ENCODE measurements at places on chromosomes 11 and 22.

- no peak for DNase-seq
Observed at GRCh38 chr22:46827781-46828180, 65.3 kb downstream of the TBC1D22A start.

DNA sequence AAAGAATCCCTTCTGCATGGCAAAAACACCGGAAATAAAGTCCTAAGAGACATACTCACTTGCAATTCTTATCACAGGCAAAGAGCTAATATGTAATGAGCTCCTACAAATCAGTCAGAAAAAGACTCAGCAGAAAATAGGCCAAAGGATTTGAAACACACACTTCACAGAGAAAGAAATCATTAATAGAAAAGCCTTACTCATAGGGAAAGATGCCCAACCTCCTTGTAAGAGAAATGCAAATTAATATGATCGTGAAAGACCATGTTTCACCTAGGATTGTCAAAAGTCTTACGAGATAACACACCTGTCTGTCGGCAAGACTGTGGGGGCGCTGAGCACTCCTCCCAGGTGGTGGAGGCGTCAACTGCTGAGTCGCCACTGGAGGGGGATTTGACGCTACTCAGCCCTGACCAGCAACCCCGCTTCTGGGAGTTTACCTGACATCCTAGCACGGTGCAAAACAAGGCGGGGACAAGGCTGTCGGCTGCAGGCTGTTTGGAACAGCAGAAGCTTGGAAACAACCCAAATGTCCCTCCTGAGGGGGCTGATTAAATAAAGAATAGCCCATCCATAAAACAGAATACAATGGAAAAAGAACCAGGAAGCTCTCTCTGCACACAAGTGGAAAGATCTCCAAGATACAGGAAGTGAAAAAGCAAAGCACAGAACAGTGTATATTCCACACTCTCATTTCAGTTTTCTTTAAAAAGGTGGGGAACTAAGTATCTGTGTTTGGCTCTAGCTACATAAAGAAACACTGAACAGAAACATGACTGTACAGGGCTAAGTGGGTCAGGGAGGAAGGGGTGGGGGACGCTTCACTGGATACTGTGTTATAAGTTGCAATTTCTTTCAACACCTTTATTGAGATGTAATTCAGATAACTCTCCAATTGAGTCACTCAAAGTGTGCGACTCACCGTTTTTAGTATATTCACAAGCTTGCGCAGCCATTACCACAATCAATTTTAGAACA, 11.5 kb downstream of the CSNK1E start:
- DNase-seq, result peak; percentile 23

- DNase-seq, result no peak
Observed at GRCh38 chr11:64074239-64074638, 38.5 kb downstream of the FLRT1 start.

DNA sequence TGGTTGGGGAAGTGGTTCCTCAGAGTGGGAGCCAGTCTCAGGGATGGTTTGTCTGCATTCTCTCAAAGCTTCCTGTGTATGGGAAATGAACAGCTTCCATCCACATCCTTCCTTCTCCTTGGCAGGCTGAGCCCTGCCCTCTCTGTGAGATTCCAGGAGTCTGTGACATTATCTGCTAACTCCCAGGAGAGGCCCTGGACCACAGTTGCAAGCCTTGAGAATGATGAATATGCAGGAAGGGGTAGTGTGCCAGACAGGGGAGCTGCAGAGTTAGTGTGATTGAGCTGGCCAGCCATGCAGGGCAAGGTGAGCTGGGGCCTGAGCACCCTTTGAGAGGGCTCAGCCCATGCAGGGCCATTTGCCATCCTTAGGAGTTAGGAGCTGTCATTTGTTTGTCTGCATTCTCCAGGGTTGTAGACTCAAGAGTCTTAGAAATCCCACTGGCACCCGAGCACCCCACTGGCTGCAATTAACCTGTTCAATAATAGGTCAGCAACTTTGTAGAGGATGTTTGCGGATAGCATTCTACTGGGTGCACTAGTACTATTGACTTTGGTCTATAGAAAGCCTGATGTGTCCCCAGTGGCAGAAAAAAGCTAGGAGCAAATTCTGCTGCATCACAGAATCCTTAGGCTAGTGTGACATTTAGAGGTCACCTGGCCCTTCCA, 299.0 kb upstream of the CADM1 start:
- DNase-seq, result no peak

- DNase-seq, result no peak
Observed at GRCh38 chr11:22859756-22860155, 518 bp downstream of the CCDC179 start.

DNA sequence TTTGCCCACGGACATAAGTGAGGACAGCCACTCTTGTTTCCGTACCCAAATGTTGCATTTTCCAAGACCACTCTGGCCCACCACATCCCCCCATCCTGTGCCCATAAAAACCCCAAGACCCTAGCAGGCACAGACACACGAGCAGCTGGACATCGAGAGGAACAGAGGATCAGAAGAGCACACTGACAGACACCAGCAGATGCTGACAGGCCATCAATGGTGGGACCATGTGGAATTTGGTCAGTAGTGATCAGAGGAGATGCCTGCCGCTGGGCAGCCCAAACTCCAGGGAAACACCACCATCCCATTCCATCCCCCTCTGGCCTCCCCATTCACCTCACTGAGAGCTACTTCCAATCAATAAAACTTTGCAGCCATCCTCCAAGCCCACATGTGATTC, 87.0 kb downstream of the DLG2 start:
- DNase-seq, result no peak

GRCh38 chr11:67464411-67465188, 4.5 kb downstream of the TMEM134 start:
- DNase-seq, result peak; percentile 80

DNA sequence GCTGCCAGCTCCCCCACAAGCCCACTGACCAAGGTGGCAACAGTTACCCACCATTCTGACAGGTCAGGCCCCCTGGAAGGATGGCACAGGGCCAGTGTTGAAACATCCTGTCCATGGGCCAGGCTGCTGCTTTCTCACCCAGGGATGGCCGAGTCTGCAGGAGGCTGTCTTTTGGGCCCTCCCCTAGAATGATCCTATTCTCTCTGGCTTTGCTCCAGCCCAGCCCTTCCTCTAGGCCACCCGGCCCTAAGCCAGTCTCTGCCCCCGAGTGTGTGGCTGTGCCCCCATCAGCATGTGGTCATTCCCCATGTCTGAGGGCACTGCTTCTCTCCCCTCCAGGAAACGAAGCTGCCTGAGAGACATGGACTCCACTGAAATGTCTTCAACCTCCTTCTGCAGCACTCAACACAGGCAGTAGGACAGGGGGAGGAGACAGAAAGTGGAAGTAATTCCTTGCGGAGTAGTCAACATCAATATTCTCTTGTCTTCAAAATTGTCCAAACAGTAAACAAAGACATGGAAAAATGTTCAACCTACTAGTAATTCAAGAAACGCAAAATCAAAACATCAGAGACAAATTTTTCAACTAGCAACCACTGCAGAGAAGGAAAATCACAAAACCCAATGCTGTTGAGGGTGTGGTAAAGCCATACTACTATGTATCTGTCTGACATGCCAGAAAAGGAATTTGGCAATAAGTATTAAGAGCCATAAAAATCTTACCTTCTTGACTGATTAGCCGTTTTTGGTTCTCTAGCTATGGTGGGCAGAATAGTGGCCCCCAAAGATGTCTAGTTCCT, 5.1 kb upstream of the SCARF2 start:
- DNase-seq, result no peak

DNA sequence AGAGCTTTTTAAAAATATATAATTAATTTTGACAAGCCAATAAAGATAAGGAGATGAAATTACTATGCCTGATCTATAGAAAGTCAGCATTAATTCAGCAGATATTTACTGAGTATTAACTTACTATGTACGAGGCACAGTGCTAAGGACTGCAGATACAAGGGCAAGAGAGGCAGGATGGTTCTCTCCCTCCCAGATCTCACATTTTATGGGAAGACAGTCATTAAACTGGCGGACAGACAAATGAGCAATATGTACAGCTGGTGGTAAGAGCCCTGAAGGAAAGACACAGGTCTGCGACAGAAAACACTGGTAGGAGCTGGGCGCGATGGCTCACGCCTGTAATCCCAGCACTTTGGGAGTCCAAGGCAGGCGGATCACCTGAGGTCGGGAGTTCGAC, 36.8 kb downstream of the MCHR1 start:
- no peak for DNase-seq

- DNase-seq, result no peak
Observed at GRCh38 chr11:30859669-30860068, 273.5 kb upstream of the MPPED2 start.

- DNase-seq, result no peak
Observed at GRCh38 chr22:29503811-29504372, 23.9 kb downstream of the NEFH start.

- DNase-seq, result no peak
Observed at GRCh38 chr11:57555393-57555792, 12.1 kb downstream of the UBE2L6 start.

- no peak for DNase-seq
Observed at GRCh38 chr11:61297746-61298145, 2.6 kb upstream of the VWCE start.

- DNase-seq, result no peak
Observed at GRCh38 chr11:43397251-43397650, 38.5 kb downstream of the TTC17 start.

DNA sequence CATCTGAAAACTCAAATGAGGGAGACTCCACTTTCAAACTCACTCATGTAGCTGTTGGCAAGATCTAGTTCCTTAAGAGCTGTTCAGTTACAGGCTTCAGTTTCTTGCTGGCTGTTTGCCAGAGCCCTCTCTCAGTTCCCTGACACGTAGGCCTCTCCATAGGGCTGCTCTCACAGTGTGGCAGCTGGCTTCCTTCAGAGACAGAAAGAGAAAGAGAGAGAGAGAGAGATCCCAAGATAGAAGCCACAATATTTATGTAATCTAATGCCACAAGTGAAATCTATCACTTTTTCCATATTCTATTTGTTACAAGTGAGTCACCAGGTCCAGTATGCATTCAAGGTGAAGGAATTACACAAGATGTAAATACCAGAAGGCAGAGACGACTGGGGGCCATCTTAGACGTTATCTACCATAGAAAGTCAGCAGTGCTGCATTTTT, 168.8 kb downstream of the RCN1 start:
- no peak for DNase-seq

- no peak for DNase-seq
Observed at GRCh38 chr11:117828611-117829368, 4.2 kb upstream of the FXYD2 start.

DNA sequence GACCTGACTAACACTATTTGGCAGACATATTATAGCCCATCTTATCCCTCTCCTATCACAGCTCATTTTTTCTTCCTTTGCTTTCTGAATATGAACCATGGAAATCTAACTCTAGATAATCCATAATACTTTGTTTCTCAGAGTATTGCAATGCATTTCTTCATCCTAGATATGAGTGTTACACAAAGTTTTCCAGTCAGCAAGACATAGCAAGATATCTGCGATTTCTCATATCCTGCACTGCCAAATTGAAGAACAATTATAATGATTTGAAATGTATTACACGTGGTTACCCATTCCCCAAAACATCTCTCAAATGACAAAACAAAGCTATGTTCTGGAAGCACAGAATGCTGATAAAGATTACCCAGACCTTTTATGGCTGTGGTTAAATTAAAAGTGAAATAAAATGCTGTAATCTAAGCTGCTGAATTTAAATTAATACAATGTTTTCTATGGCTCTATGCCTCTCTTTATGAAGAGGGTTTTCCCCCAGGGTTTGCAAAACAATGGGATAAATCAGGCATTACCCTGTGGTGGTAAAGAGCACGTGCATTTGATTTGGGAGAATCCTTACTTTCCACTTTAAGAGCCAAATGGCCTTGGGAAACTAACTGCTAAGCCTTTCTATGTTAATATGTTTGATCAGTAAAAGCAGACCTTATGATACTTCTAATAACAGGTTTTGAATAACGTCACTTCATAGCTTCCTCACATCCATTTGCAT, 1291.0 kb upstream of the CNTN5 start:
- DNase-seq, result peak; percentile 95

GRCh38 chr11:64456509-64457320, 97.8 kb downstream of the RPS6KA4 start:
- no peak for DNase-seq

GRCh38 chr11:118415739-118416068, 14.3 kb downstream of the ATP5MG start:
- peak; percentile 95 for DNase-seq

DNA sequence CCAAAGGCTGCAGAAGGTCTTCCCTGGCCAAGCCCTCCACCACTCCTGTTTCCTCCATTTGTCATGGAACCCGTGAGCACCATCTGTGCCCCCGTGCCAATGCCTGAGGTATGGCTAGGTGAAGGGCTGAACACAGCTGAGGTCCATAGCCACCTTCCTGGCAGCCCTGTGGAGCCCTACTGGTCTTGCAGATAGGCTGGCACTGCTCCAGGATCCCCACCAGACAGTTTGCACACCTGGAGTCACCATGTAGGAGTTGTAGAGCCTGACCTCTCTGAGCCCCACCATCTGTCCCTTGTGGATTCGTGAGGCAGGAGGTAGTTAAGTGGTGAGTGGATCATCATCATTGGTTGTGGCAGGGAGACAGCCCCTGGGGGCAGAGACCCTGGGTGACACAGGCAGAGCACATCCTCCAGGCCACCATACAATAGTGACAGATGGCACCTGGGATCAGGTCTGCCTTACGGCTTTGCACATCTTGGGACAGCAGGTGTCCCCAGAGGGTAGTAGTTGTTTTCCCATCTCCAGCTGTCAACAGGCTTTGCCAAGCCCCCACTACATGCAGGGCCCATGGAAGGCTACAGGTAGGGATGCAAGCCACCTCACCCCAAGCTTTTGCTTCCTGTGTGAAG, 52.5 kb upstream of the SUSD2 start:
- no peak for DNase-seq

GRCh38 chr11:100800202-100800601, 113.1 kb downstream of the ARHGAP42 start:
- DNase-seq, result no peak

DNA sequence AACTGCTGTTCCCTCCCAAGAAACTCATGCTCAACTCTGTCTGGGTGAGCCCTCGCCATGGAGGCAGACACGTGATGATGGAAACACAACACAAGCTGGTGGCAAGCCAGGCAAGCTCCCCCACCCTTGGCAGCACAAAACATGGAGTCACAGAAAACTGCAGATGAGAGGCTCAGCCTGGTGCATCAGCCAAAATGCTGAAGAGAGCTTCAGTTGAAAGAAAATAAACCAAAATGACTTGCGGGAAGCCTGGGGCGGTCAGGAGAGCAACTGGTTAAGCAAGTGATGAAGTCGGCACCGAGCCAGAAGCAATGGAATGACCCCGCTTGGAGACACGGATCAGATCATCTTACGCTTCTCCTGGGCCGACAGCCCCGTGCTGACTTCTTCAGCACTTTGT, 68.3 kb downstream of the C11orf58 start:
- no peak for DNase-seq

- DNase-seq, result no peak
Observed at GRCh38 chr11:75946531-75947530, 131.8 kb downstream of the UVRAG start.
